Pancreas (tissue), 10 donors: ENCODE measurements at places on chromosomes 12 and 14. TPM values are rescaled to one million over a fixed set of nuclear protein-coding genes. Genes with fewer than 3 reads are reported as not detected.

- no peak for DNase-seq
These were observed 509.8 kb downstream of the GLT1D1 start for GRCh38 chr12:129363041-129363440.

- no peak for DNase-seq
These were observed 164.7 kb downstream of the SSPN start for GRCh38 chr12:26360062-26360461.

DNA sequence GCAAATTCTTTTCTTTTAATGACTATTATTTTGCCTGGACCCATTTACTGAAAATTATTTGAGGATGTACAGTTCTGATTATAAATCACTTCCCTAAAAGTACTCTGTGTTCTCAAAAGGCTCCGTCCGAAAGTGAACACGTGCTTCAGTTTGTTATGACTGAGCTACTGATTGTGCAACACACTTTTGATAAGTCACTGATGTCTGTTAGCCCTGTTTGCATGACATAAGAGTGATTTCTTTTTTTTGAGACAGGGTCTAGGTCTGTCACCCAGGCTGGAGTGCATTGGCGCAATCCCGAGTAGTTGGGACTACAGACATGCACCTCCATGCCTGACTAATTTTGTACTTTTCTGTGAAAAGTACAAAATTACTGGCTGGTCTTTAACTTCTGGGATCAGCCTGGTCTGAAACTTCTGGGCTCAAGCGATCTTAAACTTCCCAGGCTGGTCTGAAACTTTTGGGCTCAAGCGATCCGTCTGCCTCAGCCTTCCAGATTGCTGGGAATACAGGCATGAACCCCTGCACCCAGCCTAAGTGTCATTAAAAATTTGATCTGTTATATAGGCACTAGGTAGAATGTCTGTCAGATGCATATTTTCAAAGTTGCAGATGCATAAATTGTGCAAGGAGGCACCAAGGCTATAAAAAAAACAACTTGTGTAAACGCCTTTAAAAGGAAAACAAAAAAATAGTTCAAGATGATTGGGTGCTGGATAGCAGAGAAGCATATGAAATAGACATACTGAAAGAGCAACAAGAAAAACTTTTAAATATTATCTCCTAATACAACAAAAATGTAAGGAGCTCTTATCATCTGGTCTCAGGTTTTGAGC is 111.5 kb downstream of the SRGAP1 start:
- no peak for DNase-seq

GRCh38 chr14:102192840-102193502 is 53.3 kb downstream of the WDR20 start:
- no peak for DNase-seq

DNA sequence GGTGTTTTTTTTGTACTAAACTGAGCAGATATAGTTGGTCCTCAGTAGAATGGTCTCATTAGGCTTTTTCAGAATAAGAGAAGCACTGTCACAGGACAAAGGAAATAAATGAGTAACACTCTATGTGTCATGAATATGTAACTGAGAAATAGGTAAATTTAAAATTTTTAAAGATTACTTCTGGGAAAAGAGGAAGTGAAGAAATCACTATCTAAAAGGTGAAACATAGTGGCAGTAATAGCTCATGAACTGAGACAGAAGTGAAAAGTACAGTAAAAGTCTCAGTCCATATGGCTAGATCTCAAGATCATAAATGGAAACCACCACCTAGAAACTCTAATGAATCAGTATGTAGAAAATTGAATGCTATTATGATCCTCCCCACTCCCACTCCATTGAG is 89.3 kb upstream of the TTC7B start:
- no peak for DNase-seq

GRCh38 chr12:54126029-54126695 is 62.6 kb downstream of the SMUG1 start:
- DNase-seq = peak; percentile 36

- no peak for DNase-seq
These were observed 10.7 kb upstream of the TCL1B start for GRCh38 chr14:95675486-95675885.

HOXC11 gene
- total RNA-seq = not detected

LYZ gene
- total RNA-seq = 34.3 TPM

DEGS2 gene
- 2.8 TPM for total RNA-seq

NDUFA12 gene
- 29.7 TPM for total RNA-seq

KCNH3 gene
- 0.55 TPM for total RNA-seq

MYH7 gene
- total RNA-seq = 6.3 TPM
